ENCODE measurements at places on chromosomes 12 and 14.

DNA sequence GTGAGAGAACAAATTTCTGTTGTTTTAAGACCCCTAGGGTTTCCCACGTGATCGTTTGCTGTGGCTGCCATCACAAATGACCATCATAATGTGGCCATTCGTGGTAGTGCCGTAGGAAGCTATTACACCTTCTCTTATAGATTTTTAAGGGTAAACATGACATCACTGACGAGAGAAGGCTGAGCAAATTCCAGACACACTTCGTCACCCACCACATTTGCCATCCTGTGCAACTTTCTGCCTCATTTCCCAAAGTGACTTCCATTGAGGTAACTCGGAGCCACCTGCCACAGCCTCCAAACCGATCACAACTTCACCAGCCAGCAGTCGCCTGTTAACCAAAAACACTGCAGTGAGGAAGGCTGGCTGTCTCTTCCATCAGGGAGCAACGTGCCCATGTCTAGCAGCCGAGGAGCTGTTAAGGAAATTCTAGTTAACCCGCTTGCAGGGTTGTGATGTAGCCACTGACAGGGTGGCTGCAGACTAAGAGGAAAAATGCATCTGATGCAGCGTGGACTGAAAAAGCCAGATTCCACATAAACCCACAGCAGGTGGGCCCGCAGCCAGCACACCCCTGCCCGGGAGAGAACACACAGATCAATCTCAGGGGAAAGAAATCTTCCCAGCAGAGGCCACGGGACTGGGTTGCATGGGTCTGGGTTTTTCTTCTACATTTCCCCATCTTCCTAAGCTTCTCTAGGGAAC, 44.6 kb downstream of the CCDC85C start:
- no peak for DNase-seq

DNA sequence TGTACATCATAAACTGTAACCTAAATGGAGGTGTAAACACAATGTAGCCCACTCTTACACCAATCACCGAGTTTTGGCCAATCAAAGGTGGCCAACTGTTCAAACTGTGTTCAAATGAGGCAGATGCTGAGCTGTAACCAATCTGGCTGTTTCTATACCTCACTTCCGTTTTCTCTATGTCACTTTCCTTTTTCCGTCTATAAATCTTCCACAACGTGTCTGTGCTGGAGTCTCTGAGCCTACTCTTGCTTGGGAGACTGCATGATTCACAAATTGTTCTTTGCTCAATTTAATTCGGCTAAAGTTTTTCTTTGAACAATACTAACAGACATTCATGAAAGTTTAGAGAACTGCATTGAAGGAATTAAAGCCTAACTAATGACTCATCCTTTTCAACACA, 547.1 kb upstream of the USP15 start:
- DNase-seq: no peak

- DNase-seq: peak; percentile 49
Observed at GRCh38 chr14:50740856-50741255, 72.8 kb upstream of the SAV1 start.

GRCh38 chr14:102630405-102630804, 38.0 kb downstream of the RCOR1 start:
- no peak for DNase-seq

GRCh38 chr14:69107407-69108003, 45.4 kb downstream of the DCAF5 start:
- DNase-seq: peak; percentile 63

GRCh38 chr12:53325511-53326061, 4.2 kb upstream of the AAAS start:
- DNase-seq: no peak

- DNase-seq: peak; percentile 95
Observed at GRCh38 chr14:79584679-79585078, 626.6 kb downstream of the DIO2 start.

GRCh38 chr12:71764587-71765321, 10.1 kb downstream of the RAB21 start:
- no peak for DNase-seq

DNA sequence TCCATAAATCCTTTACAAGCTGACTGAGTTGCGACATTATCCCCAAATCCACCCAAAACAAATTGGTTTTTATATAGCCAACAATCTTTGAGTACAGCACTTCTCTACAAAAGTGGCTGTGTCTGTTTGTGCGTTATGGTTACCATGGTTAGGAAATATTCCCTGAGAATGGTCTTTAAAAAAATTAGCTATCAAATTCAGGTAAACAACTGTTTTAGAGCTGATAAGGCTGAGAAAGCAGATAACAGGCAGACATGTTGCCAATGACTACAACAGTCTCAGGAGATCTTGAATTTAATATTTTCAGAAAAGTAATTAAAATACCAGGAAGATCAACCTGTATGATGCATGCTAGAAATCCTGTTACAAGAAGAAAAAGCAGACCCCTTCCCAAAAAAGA, 248.0 kb downstream of the RASSF9 start:
- no peak for DNase-seq

DNA sequence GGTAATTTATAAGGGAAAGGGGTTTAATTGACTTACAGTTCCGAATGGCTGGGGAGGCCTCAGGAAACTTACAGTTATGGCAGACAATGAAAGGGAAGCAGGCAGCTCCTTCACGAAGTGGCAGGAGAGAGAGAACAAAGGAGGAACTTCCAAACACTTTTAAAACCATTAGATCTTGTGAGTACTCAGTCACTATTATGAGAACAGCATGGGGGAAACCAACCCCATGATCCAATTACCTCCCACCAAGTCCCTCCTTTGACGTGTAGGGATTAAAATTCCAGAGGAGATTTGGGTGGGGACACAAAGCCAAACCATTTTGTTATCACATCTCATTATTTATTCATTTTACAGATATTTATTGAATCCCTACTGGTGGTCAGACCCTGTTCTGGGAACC, 822.8 kb downstream of the GALC start:
- no peak for DNase-seq

DNA sequence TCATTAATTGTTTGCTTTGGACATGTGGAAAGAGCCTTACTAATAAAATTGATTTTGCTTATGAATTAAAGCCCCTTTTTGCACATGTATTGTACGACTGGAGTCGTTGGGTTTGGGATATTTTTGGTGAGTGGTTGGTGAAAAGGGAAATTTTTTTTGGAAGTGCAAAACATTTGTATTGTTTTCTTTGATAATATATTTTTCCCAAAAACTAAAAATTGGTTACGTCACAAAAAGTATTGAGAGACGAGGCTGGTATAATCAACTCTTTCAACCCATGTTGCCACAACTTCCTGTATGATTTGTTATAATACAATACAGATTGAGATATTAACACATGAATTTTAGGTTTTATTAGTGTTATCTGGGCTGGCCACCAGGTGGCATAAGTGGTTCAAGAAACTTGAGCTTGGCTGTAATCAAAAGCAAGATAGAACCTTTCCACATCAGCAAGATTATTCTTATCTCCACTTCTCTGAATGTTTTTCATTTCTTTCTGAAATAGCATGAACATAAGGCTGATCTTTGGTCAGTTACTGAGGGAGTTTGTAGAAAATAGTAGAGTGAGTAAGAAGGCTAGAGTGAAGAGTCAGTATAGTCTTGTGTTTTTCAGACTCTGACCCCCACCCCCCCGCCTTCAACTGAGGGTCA, 8.7 kb downstream of the NGDN start:
- peak; percentile 70 for DNase-seq

GRCh38 chr12:58920102-58920960, at the start of gene LRIG3:
Gene LRIG3 (minus strand): TSS chr12:58920504. CDS start chr12:58920235, 269 bp downstream.
- DNase-seq: peak; percentile 95

GRCh38 chr12:49043856-49044258, 16.7 kb downstream of the KMT2D start:
- peak; percentile 51 for DNase-seq

DNA sequence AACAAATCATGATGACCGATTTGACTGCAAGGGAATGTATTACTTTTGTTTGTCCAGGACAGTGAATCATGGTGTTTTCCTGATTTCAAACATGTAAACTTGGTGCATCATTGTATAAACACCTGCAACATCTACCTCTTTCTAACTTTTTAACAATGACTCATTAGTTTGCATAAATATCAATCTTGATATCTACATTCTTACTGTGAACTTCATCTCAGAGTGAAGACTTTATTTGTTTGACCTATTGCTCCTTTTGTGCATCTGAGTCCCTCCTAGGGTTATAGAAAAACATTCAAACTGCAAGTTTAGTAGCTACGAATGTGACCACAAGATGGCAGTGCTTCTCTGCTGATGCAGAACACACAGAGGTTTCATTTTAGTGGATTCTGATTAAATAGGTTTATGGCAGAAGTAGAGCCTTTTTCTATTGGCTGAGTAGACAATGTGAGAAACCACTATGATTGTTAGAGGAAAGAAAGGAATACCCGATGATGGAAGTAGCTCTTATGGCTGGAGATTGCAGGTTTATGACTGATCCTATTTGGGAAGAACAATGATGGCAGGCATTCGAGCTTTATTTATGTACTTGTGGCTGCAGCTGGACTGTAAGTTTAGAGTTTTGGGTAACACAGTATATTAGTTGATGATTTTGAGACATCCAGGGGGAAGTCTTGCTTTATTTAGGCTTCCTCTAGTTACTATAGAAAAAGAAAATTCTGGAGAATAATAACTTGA, 244.2 kb upstream of the OR4E1 start:
- DNase-seq: peak; percentile 67

DNA sequence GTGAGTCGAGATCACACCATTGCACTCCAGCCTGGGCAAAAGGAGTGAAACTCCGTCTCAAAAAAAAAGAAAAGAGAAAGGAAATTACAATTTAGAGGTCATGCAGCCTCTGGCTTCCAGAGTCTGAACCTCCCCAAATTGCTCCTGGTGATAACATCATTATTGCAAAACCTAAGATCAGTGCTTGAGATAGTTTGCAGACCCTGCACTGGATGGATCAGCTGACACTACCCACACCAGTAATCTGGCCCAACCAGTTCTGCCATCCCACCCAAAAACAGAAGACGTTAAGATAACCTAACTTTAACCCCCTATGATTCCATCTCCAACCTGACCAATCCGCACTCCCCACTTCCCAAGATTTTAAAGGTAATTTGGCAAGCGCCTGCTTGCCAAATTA, 353.7 kb upstream of the DIO2 start:
- DNase-seq: no peak

DNA sequence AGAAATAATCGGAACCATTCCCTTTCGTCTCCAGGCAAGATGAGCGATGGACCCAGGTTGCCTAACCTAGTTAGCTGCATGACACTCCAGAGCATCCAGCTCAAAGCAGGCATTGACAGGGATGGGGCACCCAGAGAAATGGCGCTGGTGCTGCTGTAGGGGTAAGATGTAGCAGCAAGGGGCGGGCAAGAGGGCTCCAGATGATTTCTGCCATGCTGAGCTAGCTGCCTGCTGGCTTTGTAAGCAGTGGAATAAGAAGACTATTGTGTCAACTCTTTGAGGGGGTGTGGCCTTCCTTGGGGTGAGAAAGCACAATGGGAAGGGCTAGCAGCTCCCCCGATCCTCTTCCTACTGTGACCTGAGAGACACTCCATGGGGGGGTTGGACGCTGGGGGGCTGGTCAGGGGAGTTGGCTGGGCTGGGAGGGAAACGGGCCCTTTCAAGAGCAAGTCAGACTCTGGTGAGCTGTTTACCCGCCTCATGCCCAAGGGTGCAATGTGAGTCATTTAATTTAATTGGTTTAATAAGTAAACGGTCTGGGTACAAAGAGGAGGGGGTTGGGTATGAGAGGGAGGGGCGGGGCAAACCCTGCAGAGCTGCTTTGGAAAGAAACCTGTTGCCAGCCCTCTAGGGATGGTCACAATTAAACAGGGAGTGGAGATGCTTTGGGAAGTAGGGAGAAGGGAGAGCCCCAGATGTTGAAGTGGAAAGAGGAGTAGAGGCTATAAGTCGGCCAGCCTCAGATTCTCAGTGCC, 50.5 kb downstream of the B4GALNT3 start:
- DNase-seq: no peak

DNA sequence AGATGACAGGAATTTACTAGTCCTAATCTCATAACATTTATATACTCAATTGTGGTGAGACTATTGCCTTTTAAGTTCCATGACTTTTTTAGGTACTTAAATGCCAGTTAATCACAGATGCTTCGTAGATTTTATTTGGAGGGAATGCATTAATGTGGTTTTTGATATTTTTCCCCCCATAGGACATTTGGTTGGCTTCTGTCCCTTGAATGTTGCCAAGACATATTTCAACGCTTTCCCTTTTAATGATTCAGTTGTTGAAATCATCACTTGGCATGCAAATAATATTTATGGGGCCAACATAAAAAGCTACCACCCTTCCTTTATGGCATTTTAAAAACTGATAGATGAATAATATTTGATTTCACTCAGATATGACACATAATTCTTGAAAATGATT, 172.1 kb downstream of the ACSS3 start:
- DNase-seq: no peak

GRCh38 chr14:50399251-50400032, 2.8 kb upstream of the CDKL1 start:
- peak; percentile 47 for DNase-seq

GRCh38 chr12:111868676-111869588, 26.9 kb downstream of the MAPKAPK5 start:
- no peak for DNase-seq

DNA sequence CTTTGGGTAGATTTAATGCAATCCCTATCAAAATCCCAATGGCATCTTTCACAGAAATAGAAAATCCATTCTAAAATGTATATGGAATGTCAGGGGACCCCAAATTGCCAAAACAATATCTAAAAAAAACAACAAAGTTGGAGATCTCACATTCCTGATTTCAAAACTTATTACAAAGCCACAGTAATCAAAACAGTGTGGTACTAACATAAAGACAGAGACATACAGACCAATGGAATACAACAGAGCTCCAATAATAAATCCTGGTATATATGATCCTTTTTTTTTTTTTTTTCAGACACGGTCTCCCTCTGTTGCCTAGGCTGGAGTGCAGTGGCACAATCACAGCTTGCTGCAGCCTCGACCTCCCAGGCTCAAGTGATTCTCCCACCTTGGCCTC, 4.7 kb downstream of the TMBIM4 start:
- no peak for DNase-seq

- DNase-seq: no peak
Observed at GRCh38 chr12:131137009-131137835, 183.5 kb downstream of the ADGRD1 start.
